ENCODE measurements at places on chromosomes 13 and 19. TPM values are rescaled to one million over a fixed set of nuclear protein-coding genes. Genes with fewer than 3 reads are reported as not detected.

Gene KL
- polyA plus RNA-seq = 3.2 TPM

Gene CEACAM4
- 0.06 TPM for polyA plus RNA-seq

DNA sequence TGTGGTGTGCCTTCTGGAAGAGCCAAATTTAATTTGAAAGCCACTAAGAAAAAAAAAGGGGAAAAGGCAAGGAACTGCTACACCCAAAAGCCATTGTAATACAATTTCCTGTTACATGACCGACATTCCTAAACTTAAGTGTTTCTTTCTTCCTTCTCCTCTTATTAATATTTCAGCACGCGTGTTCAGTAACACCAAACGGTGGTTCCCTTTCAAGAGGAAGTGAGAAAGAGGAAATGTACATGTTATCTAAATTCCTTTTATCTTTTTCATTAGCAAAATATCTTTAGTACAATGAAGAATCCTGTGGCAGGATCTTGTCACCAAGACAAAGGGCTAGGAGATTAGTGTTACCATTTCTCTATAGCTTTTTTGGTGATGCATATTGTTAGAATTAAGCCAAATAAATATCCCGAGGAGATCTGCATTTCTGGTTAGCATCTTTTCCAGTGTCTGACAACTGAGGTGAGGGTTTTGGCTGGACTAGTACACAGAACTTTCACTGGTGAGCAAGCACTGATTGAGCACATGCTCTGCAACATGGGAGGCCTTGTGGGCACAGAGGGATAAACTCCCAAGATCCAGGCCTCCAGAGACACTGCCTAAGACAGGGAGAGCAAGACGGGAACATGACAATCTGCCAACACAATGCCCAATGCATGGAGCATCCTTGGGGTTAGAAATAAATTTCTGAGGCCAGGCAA is 22.1 kb downstream of the LATS2 start:
- H3K36me3 ChIP-seq = no peaks in the 10 kb centered on the region
- no peak overlapping the region for H3K4me3 ChIP-seq
- DNase-seq = no peak
- no peaks in the 10 kb centered on the region for H3K27me3 ChIP-seq
- no peaks in the 10 kb centered on the region for H3K4me1 ChIP-seq
- no peak overlapping the region for H3K27ac ChIP-seq

DNA sequence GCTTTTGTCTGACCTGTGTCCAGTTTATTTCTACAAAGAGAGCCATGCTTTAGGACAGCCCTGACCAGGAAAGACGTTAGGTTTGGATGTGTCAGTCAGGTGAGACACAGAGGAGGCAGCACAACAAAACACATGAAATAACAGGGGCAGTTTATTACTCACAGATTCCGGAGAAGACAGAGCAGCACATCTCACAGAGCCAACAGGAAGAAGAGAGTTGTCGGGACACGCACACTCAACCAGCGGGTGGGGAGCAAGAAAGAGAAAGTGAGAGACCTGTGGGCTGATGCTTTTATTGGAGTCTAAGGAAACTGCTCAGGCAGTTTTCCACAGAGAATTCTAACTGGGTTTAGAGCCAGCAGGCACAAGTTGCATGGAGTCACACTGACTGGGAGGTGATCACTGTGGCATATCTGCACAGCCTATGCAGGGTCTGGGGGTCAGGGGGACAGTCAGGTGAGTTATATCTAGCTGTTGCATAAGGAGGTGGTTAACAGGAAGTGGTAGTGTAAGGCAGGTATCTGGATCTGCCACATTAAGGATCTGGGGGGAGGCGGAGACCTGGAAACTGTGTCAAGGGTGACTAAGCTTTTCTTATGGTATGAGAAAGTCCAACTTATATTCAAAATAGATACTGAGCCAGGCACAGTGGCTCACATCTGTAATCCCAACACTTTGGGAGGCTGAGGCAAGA is 24.1 kb upstream of the CEACAM20 start:
- H3K27me3 ChIP-seq = no peaks in the 10 kb centered on the region
- H3K27ac ChIP-seq = no peak overlapping the region
- H3K4me1 ChIP-seq = no peaks in the 10 kb centered on the region
- H3K4me3 ChIP-seq = no peak overlapping the region

- no peak overlapping the region for H3K4me3 ChIP-seq
- no peak for DNase-seq
- no peaks in the 10 kb centered on the region for H3K36me3 ChIP-seq
- H3K4me1 ChIP-seq = no peaks in the 10 kb centered on the region
Observed at GRCh38 chr13:84645196-84646012, 763.1 kb upstream of the SLITRK1 start.

DNA sequence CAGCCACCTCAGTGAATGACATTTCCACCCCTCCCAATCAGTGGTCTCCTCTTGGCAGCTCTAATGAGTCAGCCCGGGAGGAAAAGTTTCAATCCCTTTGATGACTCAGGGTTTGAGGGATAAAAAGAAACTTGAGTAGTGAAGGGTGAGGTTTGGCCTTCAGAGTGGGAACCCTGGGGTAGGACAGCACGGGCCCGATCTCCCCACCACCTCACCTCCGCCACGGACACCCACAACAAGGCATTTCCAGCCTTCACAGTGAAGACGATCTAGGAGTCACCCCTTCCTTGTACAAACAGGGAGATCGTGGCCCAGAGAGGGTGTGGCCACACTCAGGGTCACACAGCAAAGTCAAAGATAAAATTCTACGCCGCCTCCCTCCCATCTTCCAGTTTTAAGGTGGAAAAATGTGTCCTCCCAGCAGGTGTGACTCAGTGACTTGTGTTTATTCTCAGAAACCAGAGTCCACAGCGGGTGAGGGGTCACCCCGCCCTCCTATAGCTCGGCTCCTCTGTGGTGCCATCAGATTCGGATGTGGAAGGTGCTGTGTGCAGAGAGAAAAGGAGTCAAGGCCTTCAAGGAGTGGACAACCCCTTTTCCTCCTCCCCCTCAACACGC is 12.3 kb downstream of the CIB3 start:
- no peaks in the 10 kb centered on the region for H3K27me3 ChIP-seq
- H3K4me1 ChIP-seq = no peaks in the 10 kb centered on the region
- H3K27ac ChIP-seq = no peak overlapping the region

Measured in small intestine (tissue), 16 donors.